ENCODE measurements at places on chromosomes 4 and X. TPM values are rescaled to one million over a fixed set of nuclear protein-coding genes. Genes with fewer than 3 reads are reported as not detected.
A peak's percentile ranks its signal among the peaks of the same experiment; 100 is the strongest.

MAP9 gene
- 12.4 TPM for total RNA-seq

GRCh38 chr4:126992910-126993309, 639.8 kb upstream of the INTU start:
- H3K4me1 ChIP-seq: no peaks in the 10 kb centered on the region
- no peaks in the 10 kb centered on the region for H3K27me3 ChIP-seq
- no peak for DNase-seq
- H3K4me3 ChIP-seq: no peak overlapping the region

GRCh38 chrX:14362721-14363120, 166.6 kb upstream of the GLRA2 start:
- DNase-seq: no peak
- H3K4me1 ChIP-seq: no peaks in the 10 kb centered on the region
- H3K27ac ChIP-seq: no peak overlapping the region
- H3K27me3 ChIP-seq: no peaks in the 10 kb centered on the region
- H3K36me3 ChIP-seq: no peaks in the 10 kb centered on the region

DNA sequence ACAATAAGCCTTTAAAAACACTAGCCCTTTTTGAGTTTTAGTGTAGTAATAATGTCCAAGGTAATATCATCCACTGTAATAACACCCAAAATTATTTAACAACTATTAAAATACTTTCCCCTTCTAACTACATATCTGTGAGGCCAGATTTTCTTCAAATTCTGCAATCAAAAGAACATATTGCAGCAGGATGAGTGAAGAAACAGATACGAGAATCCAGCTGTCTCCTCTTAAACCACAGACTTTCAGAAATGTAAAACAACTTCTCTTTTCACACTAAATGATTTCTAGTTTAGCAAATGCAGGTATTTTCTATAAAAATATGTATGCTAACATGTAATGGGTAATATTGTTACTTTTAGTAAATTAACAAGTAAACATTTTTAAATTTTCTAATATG, 148.9 kb downstream of the PRDM5 start:
- no peak for DNase-seq
- no peak overlapping the region for H3K4me3 ChIP-seq
- H3K36me3 ChIP-seq: no peaks in the 10 kb centered on the region
- no peaks in the 10 kb centered on the region for H3K4me1 ChIP-seq
- no peaks in the 10 kb centered on the region for H3K27me3 ChIP-seq

- H3K4me3 ChIP-seq: no peak overlapping the region
- DNase-seq: no peak
- H3K36me3 ChIP-seq: no peaks in the 10 kb centered on the region
- H3K27me3 ChIP-seq: no peaks in the 10 kb centered on the region
- H3K4me1 ChIP-seq: peaks cover 2% of the 10 kb centered on the region
- no peak overlapping the region for H3K27ac ChIP-seq
Observed at GRCh38 chr4:3011456-3012220, 48.3 kb downstream of the GRK4 start.

ADGRL3 gene
- 110 TPM for total RNA-seq

DNA sequence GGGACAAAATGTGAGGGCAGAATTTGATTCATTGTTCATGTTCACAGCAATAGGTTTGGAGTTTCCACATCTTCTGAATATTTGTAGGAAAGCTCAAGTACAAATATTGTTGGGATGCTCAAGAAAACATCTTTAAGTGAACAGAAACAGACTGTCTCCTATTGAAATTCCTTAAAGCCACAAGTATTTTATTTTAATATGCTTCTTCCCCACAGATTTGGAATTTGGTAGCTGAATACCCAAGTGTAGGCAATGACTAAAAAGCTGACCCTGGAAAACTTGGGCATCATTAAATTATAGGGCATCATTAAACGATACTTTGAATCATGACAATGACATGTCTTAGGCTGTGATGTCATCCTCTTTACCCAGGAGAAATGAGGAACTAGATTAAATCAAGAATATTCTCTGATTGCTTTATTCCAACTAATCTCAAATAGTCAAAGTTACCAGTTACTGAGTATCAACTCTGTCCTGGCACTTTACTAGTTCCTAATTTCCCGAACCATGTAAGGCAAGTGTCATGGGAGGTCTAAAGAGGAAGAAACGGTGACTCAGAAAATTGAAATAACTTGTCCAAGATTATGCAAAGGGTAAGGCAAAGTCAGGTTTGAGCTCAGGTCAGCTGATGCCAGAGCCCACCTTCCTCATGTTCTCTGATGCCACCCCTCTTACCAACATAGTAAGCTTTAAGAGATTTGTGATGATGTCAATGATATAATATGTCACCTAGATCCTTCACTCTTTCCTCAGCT, 223.1 kb upstream of the LEF1 start:
- no peak for DNase-seq
- H3K4me3 ChIP-seq: no peak overlapping the region
- H3K4me1 ChIP-seq: no peaks in the 10 kb centered on the region
- H3K36me3 ChIP-seq: no peaks in the 10 kb centered on the region
- H3K27me3 ChIP-seq: no peaks in the 10 kb centered on the region
- no peak overlapping the region for H3K27ac ChIP-seq

DNA sequence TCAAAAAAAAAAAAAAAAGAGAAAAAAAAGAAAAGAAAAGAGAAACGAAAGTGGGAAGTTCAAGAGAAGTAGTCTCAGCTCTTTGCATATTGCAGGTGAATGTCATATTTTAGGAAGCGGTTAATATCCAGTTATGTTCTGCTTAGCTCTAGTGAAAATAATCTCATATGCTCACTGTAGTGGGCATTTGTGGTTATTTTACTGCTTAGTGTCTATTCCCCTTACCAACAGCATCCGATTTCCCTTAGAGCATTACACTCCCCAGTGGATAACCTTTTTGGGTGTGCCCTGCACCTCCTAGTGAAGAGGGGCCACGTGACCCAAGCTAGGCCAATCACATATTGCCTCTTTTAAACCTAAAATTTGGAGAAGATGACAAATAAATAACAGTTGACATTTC, 111.2 kb upstream of the ZNF827 start:
- H3K4me1 ChIP-seq: peaks cover 2% of the 10 kb centered on the region
- no peaks in the 10 kb centered on the region for H3K27me3 ChIP-seq
- no peak overlapping the region for H3K27ac ChIP-seq
- no peaks in the 10 kb centered on the region for H3K36me3 ChIP-seq

DNA sequence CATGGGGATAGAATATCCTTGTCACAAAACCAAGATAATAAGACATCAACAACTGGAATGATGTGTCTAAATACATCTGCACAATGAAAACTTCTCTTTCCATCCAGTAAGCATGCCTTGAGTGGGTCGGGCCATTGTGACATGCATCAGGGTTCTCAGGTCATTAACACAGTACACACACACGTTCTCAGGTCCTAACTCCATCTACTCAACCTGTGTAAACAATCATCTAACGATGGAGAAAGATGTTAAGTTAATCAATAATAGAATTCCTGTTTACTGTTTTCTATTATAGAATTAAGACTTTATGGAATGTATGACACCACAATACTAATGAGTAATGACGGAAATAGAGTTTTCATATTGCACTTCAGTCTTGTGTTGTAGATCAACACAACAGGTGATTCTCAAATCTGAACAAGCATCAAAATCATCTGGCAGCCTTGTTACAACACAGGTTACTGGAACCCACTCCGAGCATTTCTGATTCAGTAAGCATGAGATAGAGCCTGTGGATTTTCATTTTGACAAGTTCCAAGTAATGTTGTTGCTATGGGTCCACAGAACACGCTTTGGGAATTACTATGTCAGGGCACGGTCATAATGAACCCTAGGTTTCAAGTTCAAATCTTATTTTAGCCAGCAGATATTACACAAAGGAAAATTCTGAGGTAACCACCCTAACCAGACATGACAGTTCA, 315.8 kb upstream of the TEX13C start:
- H3K36me3 ChIP-seq: no peaks in the 10 kb centered on the region
- H3K27me3 ChIP-seq: no peaks in the 10 kb centered on the region
- H3K27ac ChIP-seq: no peak overlapping the region
- no peak overlapping the region for H3K4me3 ChIP-seq
- no peaks in the 10 kb centered on the region for H3K4me1 ChIP-seq
- no peak for DNase-seq

PAGE4 gene
- total RNA-seq: not detected

- no peaks in the 10 kb centered on the region for H3K27me3 ChIP-seq
- H3K36me3 ChIP-seq: no peaks in the 10 kb centered on the region
- DNase-seq: no peak
- no peak overlapping the region for H3K4me3 ChIP-seq
Observed at GRCh38 chrX:132716006-132716405, 227.2 kb upstream of the MBNL3 start.

DNA sequence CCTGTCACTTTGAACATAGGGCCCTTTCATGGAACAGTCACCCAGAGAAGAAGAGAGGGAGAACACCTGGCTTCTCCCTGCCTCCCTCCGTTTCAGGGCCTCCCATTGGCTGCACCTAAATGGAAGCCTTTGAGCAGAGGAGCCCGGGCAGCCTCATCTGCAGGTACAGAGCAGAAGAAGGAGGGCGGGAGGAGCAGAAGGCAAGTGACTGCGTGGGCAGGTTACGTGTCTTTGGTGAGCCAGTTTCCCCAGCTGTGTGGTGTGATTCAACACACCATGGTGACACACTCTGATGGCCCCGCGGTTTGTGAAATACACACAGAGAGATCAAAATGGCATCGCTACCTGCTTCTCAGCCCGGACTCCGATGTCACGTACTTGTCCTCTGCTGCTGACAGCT, 431 bp downstream of the C4orf50 start:
- DNase-seq: no peak
- H3K36me3 ChIP-seq: no peaks in the 10 kb centered on the region
- no peaks in the 10 kb centered on the region for H3K4me1 ChIP-seq
- H3K27ac ChIP-seq: no peak overlapping the region

SLC7A11 gene
- total RNA-seq: 1.5 TPM

GRCh38 chrX:1218286-1218685, 5.8 kb upstream of the CRLF2 start:
- no peaks in the 10 kb centered on the region for H3K27me3 ChIP-seq
- H3K36me3 ChIP-seq: no peaks in the 10 kb centered on the region
- no peaks in the 10 kb centered on the region for H3K4me1 ChIP-seq
- no peak for DNase-seq
- no peak overlapping the region for H3K4me3 ChIP-seq

NPY5R gene
- 2.0 TPM for total RNA-seq

PGRMC1 gene
- 79.0 TPM for total RNA-seq

GRCh38 chr4:167713756-167714155, 378.6 kb upstream of the ANXA10 start:
- H3K4me3 ChIP-seq: no peak overlapping the region
- DNase-seq: no peak
- no peak overlapping the region for H3K27ac ChIP-seq
- H3K27me3 ChIP-seq: no peaks in the 10 kb centered on the region

ANK2 gene
- 64.4 TPM for total RNA-seq

ETDA gene
- total RNA-seq: not detected

DNA sequence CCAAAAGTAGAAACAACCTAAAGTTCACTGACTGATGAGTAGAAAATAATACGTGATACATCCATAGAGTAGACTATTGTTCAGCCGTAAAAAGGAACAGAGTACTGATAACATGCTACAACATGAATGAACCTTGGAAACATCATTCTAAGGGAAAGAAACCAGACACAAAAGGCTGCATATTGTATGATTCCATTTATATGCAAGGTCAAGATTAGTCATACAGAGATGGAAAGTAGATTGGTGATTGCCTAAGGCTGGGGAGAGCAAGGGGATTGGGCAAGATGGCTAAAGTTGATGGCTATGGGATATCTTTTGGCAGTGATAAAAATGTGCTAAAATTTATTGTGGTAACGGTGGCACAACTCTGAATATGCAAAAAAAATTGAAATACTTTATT, 209.1 kb downstream of the RELL1 start:
- no peak overlapping the region for H3K27ac ChIP-seq
- H3K4me3 ChIP-seq: no peak overlapping the region
- no peaks in the 10 kb centered on the region for H3K27me3 ChIP-seq
- no peak for DNase-seq
- H3K4me1 ChIP-seq: no peaks in the 10 kb centered on the region

DNA sequence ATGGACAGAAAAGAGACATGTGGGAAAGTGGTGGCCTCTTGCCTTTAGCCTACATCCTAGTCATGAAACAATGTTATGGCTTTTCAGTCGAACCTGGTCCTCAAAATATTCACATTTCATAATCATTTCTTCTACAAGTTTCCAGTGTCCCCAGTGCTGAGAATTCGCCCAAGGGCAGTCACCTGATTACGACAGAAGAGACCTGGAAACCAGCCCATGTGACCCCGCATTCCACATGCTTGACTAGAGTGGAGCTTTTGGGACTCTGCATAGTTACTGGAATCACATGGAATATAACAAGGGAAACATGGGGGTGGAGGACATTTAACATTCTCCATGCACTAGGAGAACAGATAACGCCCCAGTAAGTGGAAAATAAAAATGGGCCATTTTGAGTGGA, 100.1 kb downstream of the PPARGC1A start:
- no peaks in the 10 kb centered on the region for H3K4me1 ChIP-seq
- no peak overlapping the region for H3K4me3 ChIP-seq
- no peaks in the 10 kb centered on the region for H3K27me3 ChIP-seq
- peak; percentile 80 for DNase-seq

DNA sequence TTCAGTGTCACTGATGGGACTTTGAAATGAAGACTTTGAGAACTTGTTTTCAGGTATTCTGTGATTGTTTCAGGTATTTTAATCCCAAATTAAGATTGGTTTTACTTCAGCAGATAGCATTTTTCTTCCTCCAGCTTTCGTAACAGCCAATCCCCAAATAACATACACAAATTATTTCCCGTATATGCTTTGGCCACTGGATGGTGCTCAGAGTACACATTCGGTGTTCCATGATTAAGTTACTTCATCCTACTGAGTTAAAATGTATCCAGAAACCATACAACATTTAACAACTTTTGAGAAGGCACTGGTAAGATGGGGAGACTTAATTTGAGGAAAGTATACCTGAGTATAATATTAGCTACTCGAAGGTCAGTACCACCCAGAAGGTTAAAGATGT, 233.4 kb upstream of the FAM47A start:
- no peak overlapping the region for H3K27ac ChIP-seq
- H3K27me3 ChIP-seq: no peaks in the 10 kb centered on the region
- H3K4me1 ChIP-seq: no peaks in the 10 kb centered on the region
- DNase-seq: no peak

TCEAL2 gene
- total RNA-seq: 21.4 TPM

KLHL13 gene
- 4.6 TPM for total RNA-seq

DNA sequence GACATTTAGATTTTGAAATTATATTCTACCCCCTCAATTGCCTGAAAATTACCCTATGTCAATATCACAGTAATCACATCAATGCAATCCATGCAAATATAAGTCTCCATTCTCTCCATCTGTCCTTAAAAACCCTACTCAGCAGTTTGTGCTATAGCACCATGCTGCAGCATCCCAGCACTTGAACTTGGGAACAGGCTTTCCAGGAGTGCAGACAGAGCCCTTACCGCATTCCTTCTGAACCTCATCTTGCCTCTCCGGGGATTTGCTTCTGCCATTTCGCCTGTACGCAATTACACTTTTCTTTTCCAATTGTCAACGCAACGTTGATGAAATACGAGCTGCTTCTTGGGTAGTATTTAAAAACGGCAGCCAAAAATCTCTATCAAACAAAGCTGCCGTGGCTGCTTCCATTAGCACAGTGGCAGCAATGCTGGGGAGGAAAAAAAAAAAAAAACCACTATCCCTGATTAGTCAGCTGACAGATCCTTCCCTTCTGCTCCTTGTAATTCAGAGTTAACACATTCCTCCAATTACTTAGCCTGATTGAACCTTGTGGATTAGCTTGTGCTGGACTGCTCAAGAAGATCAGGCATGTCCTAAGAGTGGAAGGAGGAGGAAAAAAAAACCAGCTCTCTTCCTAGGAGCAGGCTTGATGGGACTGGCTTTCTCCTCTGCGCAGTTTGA, 65.6 kb downstream of the MCF2 start:
- no peaks in the 10 kb centered on the region for H3K36me3 ChIP-seq
- DNase-seq: no peak
- H3K4me3 ChIP-seq: peak overlapping the region; percentile 59
- H3K4me1 ChIP-seq: no peaks in the 10 kb centered on the region

CCDC110 gene
- total RNA-seq: 3.8 TPM
